ENCODE measurements at places on chromosomes 11 and 22. TPM values are rescaled to one million over a fixed set of nuclear protein-coding genes. Genes with fewer than 3 reads are reported as not detected.

- no peak for DNase-seq
These were observed 72.6 kb downstream of the PHF21B start for GRCh38 chr22:44937216-44937615.

DNA sequence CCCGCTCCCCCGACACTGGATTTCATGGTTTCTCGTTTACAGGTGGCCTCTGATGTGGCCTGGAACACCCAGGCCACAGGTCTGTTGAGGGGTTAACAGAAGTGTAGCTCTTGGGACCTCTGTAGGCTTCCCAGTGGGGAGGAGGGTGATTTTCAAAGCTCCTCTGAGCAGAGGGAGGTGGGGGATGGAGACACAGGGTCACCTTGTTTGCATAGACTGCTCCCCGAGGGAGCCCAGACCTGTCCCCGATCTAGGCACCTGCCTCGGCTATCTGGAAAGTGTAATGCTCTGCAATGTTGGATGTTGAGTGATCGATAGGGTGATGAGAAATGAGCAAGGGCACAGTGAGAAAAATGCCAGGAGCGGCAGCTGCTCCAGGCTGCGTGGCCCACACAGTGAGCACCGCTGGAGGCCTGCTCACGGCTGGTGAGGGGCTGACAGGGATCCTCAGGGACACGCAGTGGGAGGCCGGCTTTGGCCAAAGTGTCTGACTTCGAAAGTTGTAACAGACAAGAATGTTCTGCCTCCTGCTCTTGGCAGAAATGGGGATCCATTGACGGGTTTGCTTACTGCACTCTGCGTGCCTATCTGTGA lies 594.1 kb downstream of the BRD1 start:
- no peak for DNase-seq

GRCh38 chr22:39732625-39733024 lies 160.9 kb downstream of the ENTHD1 start:
- no peak for DNase-seq

Gene CCDC89
- polyA plus RNA-seq = 4.7 TPM

- peak; percentile 12 for DNase-seq
These were observed 5.1 kb downstream of the TOLLIP start for GRCh38 chr11:1304380-1304779.

DNA sequence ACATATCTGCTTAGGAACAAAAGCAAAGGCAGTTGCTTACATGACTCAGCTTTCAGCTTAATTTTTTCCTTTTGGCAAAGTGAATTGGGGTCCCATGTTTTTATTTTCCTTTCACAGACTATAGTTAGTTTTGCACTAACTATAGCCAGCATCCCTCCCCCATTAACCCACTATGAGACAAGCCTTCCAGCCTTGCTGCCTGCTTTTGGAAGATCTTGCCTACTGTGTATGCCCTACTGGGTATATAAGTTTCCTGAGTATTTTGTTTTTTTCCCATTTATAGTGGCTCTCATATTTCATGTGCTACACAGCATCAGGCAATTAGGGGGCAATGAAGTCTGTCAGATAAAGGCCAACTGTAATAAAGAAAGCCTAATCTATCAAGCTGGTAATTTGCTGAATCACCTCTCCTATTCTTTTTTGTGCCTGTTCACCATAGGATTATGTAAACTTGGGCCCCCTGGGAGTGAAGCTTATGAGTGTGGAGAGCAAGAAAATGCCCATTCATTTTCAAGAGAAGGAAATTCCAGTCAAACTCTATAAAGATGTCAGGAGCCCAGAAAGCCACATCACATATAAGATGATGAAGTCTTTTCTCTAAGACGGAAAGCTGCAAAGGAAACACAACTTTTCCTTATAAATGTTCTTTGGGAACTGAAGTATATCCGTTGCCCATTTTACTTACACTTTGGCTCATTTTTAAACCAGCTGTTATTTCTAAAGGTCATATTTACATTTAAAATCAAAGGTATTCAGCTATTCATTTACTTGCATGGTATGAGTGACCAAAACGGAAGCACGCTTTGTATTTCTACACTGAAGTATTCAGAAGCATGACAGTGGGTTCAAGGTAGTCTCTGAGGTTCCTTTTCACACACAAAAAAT lies 64.0 kb downstream of the CCDC83 start:
- no peak for DNase-seq

DNA sequence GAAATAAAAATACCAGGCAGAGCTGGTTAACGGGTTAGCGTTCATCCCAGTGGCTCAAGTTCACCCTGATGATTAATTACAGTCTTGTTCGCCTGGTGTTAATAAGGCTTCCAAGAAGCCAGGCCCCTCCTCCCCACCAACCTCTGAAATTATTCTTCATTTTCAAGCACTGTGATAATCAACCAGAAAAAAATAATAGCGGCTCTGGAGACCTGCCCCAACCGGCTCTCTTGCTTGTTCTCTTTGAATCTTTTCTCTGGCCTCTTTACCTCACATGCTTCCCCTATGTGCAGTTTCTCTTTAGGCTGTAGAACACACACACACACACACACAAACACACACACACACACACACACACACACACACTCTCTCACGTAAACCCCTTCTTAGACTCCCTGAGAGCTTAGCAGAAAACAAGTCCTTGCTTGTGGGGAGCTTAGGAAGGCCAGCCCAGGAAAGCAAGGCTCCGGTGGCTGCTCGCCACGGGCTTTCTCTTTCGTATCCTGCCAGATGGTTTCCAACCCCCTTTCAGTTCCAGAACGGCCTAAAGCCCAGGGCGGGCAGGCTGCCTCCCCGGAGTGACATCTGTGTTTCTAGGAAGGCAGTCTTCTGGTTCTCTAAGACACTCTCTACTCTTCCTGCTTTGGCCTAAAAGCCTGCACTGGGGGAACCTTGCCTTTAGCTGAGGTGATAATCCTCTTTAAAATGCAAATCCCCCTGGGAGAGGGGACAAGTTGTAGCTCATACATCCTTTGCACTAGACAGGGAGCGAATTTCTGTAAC lies 106.4 kb upstream of the SESN3 start:
- peak; percentile 80 for DNase-seq

DNA sequence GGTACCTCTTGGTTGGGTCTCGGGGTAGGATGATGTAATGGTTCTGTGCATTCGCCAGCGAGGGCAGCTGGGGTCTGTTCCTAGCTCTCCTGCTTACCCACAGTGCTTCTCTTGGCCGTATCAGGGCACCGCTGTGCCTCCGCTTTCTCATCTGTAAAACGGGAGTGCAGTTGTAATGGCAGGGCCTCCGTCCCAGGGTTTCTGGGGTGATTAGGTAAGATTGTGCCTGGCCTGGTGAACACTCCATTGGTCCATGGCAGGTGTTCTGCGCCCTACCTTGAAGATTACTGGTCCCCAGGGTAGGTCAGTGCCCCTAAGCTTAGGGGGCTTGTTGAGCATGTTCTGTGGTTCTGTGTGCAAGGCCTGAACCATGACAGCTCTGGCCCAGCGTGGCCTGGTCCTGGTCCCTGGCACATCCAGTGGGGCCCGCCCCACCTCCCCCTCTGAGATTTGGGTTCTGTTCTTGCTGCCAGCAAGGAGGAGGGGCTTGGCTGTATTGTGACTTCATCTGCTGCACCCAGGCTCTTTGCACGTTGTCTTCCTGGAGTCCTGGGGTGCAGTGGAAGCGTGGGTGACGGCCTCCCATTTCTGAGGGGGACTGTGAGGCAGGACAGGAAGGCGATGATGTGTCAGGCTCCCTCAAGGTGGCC lies 4.9 kb downstream of the MYRF start:
- no peak for DNase-seq

- no peak for DNase-seq
These were observed 77.7 kb downstream of the USP35 start for GRCh38 chr11:78266451-78266850.

GRCh38 chr11:19747634-19748033 lies 35.0 kb downstream of the NAV2 start:
- no peak for DNase-seq

DNA sequence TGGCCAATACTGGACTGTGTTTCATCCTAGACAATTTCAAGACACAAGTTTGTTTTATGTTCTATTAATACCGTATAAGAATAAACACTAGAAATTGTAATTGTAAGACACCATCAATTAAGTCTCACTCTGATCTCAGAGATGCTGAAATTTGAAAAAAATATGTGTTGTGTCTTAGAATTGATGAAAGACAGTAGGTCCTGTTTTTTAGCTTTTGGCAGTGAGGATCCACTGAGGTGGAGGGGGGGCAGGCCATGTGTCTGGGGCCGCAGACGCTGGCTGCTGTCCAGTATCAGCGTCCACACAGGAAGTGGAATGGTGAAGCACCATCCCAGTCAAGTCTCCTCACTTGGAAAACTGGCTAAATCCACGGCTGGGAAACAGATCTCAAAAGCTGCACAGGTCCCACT lies 22.5 kb upstream of the ALG8 start:
- peak; percentile 15 for DNase-seq

DNA sequence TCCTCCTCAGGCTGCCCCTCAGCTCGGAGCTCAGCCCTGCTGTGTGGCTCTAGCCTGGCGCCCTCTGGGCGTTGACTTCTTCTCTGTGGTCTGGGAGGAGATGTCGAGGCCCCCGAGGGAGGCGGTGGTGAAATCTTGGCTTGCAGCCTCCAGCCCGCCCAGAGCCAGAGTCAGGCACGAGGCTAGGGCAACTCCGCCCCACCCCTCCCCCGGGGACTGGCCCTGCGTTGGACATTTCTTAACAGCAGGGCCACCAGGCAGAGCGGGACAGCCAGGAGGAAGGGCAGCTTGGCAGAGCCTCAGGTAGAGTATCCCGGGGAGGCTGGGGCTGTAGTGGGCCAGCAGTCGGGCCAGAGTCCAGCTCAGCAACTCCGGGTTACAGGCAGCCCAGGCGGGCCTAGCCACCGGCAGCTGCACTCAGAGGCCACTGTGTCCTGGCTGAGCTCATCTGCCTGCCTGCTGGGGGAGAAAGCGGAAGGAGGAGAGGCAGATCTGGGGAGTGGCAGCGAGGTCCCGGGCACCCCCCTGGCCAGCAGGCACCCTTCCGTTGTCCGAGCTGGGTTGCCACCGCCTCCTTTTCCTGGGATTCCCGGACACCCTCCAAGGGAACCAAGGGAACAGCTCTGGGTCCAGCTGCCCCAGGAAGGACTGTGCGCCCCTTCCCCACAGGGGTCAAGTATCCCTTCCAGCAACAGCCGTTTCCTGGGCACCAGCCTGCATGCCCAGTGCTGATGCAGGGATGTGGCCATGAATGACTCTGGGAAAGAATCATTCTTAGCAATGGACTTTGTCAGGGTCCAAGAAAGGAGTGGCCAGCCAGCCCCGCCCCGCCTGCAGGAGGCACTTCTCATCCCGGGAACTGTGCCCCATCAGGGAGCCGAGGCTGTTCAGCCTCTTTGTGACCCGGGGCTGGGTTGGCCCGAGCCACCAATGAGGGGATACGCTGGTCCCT lies at the start of gene ALDH3B1:
ALDH3B1 (plus strand) TSS at position 238 of the 952 bp plus-strand sequence. CDS start 4,971 bp downstream, outside the sequence.
- peak; percentile 78 for DNase-seq

Gene VWCE
- 0.94 TPM for polyA plus RNA-seq

Gene SLC37A2
- 2.3 TPM for polyA plus RNA-seq

Gene CSNK2A3
- 1.9 TPM for polyA plus RNA-seq
